ENCODE measurements at places on chromosomes 7 and 10. TPM values are rescaled to one million over a fixed set of nuclear protein-coding genes. Genes with fewer than 3 reads are reported as not detected.

DNA sequence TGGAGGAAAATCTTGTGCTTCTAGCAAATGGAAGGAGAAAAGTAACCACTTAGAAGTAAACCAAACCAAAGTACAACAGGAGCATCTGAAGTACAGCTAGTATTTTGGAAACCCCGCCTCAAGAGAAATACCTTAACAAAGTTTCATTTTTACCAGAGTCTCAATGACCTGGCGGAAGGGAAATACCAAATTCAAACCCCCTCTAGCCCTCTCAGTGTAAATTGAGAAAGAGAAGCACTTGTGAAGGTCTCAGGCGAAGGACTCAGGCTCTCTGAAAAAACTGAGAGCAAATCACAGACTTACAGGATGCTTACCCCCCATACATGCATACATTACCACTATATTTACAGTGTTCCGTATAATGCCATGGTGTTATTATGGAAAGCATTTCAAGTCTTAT, 70.1 kb downstream of the ZPBP start:
- no peaks in the 10 kb centered on the region for H3K27me3 ChIP-seq
- H3K27ac ChIP-seq: no peak overlapping the region
- no peaks in the 10 kb centered on the region for H3K36me3 ChIP-seq
- DNase-seq: no peak
- no peaks in the 10 kb centered on the region for H3K4me1 ChIP-seq

TFPI2 gene
- total RNA-seq: 4.3 TPM

GRCh38 chr7:132377015-132377414, 199.3 kb downstream of the PLXNA4 start:
- H3K36me3 ChIP-seq: no peaks in the 10 kb centered on the region
- no peaks in the 10 kb centered on the region for H3K27me3 ChIP-seq
- H3K4me1 ChIP-seq: peaks cover 7% of the 10 kb centered on the region

DNA sequence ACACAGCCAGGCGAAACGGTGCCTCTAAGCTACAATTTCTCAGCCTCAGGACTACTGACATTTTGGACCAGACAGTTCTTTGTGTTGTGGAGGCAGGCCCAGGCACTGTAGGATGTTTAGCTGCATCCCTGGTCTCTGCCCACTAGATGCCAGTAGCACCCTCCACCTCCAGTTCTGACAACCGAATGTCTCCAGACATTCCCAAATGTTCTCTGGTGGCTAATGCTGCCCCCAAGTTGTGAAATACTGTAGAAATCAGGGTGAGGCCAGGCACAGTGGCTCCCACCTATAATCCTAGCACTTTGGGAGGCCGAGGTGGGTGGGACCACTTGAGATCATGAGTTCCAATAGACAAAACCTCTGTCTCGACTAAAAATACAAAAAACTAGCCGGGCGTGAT, 18.2 kb downstream of the HNRNPF start:
- no peaks in the 10 kb centered on the region for H3K27me3 ChIP-seq
- H3K36me3 ChIP-seq: no peaks in the 10 kb centered on the region
- DNase-seq: no peak
- H3K27ac ChIP-seq: no peak overlapping the region
- H3K4me1 ChIP-seq: no peaks in the 10 kb centered on the region

DNA sequence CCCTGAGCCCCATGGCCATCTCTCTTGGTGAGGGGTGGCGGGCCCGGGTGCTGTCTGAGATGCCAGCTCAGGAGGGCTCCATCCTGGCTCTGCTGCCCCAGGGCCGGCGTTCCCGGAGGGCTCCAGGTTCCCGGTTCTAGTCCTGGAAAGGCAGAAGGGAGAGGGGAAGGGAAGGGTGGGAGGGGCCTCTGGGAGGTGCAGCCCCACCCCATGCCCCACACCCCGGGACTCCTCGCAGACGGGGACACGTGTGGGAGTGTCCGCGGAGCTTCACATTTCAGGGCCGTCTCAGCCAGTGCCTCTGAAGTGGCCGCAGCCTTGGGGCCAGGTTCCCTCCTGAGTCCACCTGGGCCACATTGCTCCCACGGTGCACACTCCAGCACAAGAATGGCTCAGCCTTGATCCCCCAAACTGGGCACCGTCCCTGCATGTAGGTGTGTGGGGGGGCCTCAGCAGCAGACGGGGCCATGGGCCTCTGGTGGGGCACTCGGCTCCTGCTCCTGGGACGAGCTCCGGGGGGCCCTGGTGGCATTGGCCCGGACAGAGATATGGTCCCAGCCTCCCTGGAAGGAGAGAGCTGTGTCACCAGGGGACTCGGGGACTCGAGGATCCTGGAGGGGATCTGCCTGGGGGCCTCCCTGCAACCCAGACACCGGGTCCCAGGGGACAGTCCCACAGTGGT, 5.8 kb downstream of the BHLHA15 start:
- no peaks in the 10 kb centered on the region for H3K36me3 ChIP-seq
- H3K27me3 ChIP-seq: no peaks in the 10 kb centered on the region
- DNase-seq: no peak
- H3K27ac ChIP-seq: no peak overlapping the region

All from SJCRH30 (cell line).